A549 (cell line): ENCODE measurements at places on chromosomes 1 and 21. TPM values are rescaled to one million over a fixed set of nuclear protein-coding genes. Genes with fewer than 3 reads are reported as not detected.

DNA sequence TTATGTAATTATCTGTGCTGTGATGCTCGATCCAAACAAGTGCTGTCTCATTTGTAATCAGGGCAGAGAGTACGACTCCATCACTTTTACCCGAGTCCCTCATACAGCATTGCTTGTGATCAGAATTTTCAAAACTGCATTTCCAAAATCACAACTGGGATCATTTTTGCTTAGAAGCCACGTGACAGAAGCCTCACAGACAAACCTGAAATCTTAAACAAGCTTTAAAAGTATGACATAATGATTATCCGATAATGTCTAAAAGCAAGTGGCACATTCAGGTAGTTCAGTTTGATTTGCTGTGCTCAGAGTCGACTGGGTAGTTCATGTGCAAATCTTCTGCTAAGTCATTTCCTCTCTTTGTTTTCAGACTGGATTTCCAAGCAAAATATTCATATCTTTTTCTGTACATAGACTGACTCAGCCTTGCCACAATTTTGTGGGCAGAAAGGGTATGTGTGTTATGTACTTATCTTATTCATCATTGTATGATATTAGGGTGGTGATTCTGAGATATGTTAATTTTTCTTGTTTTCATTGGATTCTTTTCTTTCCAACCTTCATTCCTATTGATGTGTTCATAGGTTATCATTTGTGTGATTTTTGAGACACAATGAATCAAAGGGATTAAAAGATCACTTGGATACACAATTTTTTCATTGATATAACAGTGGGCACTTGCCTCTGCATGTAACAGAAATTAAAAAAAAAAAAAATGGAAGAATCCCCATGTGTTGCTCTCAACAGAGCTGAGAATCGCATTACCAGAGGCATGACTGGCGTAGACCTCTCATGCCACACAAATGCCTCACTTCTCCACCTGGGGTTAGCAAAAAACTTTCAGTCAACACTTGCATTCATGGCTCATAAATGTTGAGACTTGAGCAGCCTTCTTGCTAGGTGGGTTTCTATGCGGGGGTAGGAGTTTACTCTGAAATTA lies 355.7 kb downstream of the LTN1 start:
- peak; percentile 26 for DNase-seq

GRCh38 chr1:18599704-18600103 lies 30.9 kb upstream of the PAX7 start:
- DNase-seq, result no peak

GRCh38 chr1:94048413-94049164 lies 72.4 kb downstream of the ABCA4 start:
- DNase-seq, result no peak

GRCh38 chr1:116559304-116559761 lies 11.5 kb downstream of the CD58 start:
- DNase-seq, result no peak

GRCh38 chr1:159005676-159006075 lies 4.0 kb upstream of the IFI16 start:
- no peak for DNase-seq

GRCh38 chr1:87044840-87045239 lies 130.4 kb downstream of the HS2ST1 start:
- no peak for DNase-seq

- no peak for DNase-seq
Measured at GRCh38 chr1:46284597-46285564, 18.5 kb downstream of the LRRC41 start.

- DNase-seq, result no peak
Measured at GRCh38 chr1:47991187-47991586, 6.0 kb downstream of the TRABD2B start.

DNA sequence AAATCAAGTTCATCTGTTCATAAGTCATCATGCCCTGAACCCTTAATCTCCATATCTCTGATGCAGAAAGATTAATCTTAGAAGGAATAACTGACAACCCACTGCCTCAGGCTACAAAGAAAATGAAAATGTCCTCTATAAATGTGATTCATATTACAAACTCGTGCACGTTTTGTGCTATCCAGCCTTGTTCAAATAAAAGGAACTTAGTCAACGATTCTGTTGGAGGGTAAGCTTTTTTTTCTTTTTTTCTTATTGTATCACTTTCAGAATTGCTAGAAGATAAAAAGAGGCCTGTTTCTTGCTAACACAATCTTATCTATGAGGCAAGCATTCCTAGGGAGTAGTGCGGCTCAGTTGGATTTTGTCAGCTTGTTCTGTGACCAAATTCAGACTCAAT lies 228.4 kb downstream of the TM2D1 start:
- DNase-seq, result peak; percentile 71

DNA sequence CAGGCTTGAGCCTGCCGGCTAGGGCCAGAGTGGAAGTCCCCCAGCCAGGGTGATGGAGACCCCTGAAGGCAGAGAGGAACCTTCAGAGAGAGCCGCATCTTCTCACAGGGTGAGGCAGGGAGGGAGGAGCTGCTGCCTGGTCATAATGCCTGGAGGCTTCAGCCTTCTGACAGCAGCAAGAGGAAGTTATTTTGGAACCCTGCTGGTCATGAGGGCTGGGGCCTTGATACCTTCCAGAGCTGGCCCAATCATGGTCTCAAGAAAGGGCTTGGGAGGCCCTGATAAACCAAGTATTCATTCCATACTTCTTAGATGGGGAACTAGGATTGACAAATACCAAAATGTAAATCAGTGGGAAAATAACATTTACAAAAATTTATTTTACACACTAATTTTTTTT lies 26.6 kb upstream of the MPZL1 start:
- no peak for DNase-seq

GRCh38 chr1:160189649-160190625 lies at the start of gene CASQ1:
CASQ1 (plus strand) TSS chr1:160190575; CDS start chr1:160190752, 177 bp downstream.
- DNase-seq, result no peak

- DNase-seq, result peak; percentile 6
Measured at GRCh38 chr1:71521655-71522264, 440.9 kb upstream of the ZRANB2 start.

DNA sequence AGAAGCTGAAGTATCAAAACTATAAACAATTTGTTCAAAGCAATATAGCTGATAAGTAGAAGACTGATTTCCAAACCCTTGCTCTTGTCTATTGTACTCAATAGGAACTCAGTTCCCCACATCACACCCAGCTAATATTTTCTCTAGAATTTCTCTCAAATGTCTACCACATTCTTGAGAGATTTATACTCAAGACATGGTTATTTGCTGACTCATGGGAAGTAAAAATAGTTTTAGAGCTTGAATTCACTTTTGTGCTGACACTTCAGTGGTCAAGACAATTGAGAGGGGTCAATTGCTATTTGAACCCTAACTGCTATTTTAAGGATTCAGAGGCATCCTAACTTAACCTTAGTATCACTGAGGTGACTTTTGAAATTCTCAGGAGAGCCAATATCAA lies 99.0 kb downstream of the TNNI3K start:
- no peak for DNase-seq

DNA sequence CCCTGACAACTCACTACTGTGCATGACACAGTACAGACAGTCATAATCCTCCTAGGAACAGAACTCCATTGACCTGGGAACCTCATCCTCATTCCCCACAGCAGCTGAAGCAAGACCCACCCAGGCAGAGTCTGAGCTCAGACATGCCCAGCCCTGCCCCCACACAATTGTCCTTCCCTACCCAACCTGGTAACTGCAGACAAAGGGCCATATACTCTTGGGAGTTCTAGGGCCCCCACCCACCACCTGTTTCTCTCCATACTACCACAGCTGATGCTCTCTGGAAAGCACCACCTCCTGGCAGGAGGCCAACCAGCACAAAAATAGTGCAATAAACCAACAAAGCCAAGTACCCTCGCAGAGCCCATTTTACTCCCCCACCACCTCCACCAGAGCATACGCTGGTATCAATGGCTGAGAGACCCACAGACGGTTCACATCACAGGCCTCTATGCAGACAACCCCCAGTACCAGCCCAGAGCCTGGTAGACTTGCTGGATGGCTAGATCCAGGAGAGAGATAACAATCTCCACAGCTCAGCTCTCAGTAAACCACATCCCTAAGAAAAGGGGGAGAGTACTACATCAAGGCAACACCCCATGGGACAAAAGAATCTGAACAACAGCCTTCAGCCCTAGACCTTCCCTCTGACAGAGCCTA lies 159.7 kb upstream of the CXADR start:
- DNase-seq, result no peak

DNA sequence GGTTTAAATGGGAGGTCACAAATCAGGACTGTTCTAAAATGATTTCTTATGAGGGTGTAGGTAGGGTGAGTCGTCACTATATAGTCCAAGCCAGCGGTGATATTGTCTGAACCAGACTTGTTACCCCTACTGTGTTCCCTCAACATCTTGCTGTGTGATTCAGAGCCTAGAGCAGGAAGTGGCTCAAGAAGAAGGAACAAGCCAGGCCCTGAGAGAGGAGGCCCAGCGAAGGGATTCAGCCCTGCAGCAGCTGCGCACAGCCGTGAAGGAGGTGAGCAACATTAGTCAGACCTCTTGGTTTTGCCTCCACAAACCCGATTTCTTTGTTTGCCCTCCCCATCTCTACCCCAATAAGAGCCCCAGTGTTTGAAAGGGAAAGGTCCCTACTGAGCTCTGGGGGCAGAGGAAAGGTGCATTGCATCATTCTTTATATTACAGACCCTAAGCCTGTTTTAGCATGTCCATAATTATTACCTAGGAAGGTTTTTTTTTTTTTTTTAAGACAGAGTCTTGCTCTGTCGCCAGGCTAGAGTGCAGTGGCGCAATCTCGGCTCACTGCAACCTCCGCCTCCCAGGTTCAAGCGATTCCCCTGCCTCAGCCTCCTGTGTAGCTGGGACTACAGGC lies 5.0 kb upstream of the SH3BGRL3 start:
- no peak for DNase-seq

GRCh38 chr1:93958726-93959100 lies 49.5 kb upstream of the GCLM start:
- DNase-seq, result no peak

DNA sequence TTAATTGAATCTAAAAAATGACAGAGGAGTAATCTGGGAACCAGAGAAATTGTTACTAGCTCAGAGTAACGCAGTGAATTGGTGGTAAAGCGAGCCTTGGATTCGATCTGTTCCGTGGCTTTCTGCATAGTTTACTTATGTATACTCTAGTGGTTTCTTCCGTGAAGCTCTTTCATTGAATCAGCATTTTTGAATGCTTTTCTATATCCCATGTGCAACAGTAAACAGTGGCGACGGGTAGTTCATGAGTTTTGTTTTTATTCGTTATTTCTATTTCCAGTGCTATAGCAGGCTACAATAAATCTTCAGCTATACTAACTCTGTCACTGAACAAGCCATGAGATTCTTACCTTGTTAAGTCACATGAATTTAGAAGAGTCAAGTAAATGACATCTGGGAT lies 14.5 kb upstream of the MAP3K7CL start:
- DNase-seq, result no peak

GRCh38 chr1:61975638-61976037 lies 219.0 kb upstream of the L1TD1 start:
- DNase-seq, result no peak

GRCh38 chr1:110005971-110006370 lies 21.4 kb downstream of the AHCYL1 start:
- no peak for DNase-seq

- no peak for DNase-seq
Measured at GRCh38 chr21:17466166-17466565, 46.7 kb upstream of the CXADR start.

DNA sequence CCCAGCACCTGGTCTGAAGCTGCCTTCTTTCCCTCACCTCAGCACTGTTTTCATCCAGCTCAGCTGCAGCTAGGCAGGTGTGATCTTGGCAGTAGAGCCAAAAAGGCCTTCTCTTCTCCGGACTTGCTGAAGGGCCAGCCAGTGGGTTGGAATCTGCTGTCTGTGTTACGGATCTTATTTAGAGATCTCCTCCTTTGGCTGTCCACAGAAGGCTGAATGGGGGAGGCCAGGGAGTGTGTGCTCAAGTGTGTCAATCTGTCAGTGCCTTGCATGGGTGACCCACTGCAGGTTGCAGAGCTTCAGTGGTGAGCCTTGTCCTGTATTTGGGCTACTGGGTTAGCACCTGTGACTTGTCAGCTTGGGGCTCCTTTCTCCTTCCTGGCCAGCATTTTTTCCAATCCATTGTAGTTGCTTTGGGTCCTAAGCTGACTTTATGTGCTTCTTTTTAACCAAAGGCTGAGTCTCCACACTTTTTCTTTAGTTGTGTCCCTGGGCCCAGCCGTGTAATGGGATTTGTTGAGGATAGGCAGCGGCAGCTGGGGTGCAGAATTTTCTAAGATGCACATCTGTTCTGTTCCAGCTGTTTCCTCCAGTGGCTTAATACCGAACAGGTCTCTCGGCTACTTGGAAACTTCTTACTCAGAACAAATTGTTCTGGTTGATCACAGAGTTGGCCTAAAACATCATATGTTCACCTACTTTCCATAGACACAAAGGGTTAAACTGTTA lies 126.8 kb downstream of the PEX14 start:
- DNase-seq, result no peak

DNA sequence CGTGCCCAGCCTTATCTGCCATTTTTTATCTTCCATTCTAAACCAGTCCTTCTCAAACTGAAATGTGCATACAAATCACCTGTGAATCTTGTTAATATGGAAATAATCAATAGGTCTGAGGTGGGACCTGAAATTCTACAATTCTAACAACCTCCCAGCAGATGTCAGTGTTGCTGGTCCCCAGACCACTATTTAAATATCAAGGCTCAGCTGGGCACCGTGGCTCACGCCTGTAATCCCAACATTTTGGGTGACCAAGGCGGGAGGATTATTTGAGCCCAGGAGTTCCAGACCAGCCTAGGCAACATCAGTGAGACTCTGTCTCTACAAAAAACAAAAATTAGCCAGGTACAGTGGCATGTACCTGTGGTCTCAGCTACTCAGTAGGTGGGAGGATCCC lies 4.1 kb downstream of the UQCRHL start:
- no peak for DNase-seq

DNA sequence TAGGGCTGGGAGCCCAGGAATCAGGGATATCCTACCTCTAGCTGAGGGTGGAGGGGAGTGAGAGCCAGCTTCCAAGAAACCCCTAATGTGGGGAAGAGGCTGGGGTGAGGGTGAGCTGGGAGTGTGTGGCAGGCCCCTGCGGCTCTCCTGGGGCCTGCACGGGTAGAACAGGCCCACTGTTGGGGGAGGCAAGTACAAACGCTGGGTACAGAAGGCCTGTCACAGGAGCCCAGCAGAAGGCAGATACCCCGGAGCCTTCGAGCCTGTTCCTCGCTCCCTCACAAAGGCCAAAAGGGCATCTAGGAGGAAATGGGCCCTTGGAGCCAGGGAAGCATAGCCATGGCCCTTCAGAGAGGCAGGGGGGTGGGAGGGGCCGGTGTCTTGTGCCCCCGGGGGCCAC lies 13.7 kb downstream of the CELF3 start:
- DNase-seq, result no peak

OR10J1 gene
- not detected in 3 replicates for polyA plus RNA-seq

UTS2 gene
- not detected in 3 replicates for polyA plus RNA-seq

IL19 gene
- not detected in 3 replicates for polyA plus RNA-seq

FCGR2B gene
- not detected in 3 replicates for polyA plus RNA-seq

ZC3H12A gene
- 11.6 to 16.3 TPM (median 14.7 TPM) in 3 replicates for polyA plus RNA-seq

ABCD3 gene
- 31.3 to 34.1 TPM (median 32.3 TPM) in 3 replicates for polyA plus RNA-seq

MAN1A2 gene
- polyA plus RNA-seq, result 7.9 to 10.2 TPM (median 8.5 TPM) in 3 replicates

ZNF593 gene
- 40.5 to 45.4 TPM (median 43.7 TPM) in 3 replicates for polyA plus RNA-seq

RPTN gene
- not detected in 3 replicates for polyA plus RNA-seq
